ENCODE measurements at places on chromosomes 11 and 22. TPM values are rescaled to one million over a fixed set of nuclear protein-coding genes. Genes with fewer than 3 reads are reported as not detected.

GGTLC2 gene
- total RNA-seq: not detected

DNA sequence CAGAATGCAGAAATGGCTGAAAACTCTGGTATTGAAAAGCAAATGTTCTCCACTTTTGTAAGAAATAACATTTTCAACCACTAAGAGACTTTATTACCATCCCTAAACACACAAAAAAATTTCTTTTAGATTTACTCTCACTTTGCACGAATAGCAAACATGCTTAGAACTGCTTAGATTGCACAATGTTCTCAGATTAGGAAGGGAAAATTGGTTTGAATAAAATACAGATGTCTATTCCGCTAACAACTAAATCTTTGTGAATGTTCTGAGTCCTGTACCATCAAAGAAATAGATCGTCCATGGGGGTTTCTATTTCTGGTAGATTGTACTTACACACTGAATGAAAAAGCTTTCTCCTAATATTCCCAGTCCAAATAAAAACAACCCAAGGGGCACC is 40.1 kb downstream of the BDNF start:
- DNase-seq: no peak
- H3K4me3 ChIP-seq: no peak overlapping the region
- H3K27me3 ChIP-seq: no peaks in the 10 kb centered on the region
- no peak overlapping the region for H3K27ac ChIP-seq

DNA sequence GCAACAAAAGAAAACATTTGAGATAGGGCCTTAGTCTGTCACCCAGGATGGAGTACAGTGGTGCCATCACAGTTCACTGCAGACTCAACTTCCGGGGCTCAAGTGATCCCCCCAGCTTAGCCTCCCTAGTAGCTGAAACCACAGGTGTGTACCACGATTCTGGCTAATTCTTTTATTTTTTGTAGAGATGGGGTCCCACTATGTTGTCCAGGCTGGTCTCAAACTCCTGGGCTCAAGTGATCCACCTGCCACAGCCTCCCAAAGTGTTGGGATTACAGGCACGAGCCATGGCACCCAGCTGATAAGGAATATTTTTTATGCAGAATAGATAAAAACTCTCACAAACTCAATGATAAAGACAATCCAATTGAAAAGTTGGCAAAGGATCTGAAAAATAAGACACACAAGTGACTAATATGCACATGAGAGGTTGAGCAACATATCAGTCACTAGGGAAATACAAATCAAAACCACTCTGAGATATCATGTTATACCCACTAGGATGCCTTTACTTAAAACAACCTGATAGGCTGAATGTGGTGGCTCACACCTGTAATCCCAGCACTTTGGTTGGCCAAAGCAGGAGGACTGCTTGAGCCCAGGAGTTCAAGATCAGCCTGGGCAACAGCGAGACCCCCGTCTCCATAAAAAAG is 33.9 kb upstream of the CLTCL1 start:
- no peak overlapping the region for H3K27ac ChIP-seq
- H3K4me3 ChIP-seq: no peak overlapping the region
- DNase-seq: no peak

OR52N2 gene
- not detected for total RNA-seq

DNA sequence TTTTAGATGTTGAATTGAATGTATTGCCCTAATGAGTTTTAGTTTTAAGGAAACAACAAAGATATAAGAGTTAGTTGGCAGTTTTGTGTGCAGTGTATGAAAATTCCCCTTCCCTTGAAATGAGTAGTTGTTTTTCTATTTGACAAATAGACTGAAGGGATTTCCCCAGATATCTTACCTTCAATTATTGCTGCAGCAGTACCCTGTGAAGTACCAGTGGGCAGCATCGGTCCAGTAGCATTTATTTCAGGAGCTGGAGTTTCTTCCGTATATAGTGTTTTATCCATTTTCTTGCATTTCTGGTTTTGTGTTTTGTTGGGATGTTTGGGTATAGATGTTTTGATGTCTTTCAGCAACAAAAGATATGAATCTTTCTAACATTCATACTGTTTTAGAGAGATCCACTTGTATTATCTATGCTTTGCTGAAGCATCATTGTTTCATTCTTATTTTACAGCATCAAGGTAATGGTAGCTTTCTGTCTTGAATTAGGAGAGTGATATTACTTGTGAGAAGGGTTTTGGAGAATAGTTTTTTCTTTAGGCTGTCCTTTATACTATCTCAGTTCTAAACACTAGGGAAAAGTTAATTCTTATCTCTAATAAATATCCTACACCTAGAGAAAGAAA is 7.4 kb downstream of the KMT2A start:
- no peaks in the 10 kb centered on the region for H3K36me3 ChIP-seq
- no peak overlapping the region for H3K27ac ChIP-seq
- H3K27me3 ChIP-seq: no peaks in the 10 kb centered on the region
- no peak for DNase-seq
- peaks cover 15% of the 10 kb centered on the region for H3K4me1 ChIP-seq
- H3K4me3 ChIP-seq: no peak overlapping the region

- H3K27ac ChIP-seq: no peak overlapping the region
- H3K4me3 ChIP-seq: no peak overlapping the region
- no peak for DNase-seq
- H3K4me1 ChIP-seq: peaks cover 17% of the 10 kb centered on the region
- no peaks in the 10 kb centered on the region for H3K27me3 ChIP-seq
- peaks cover 28% of the 10 kb centered on the region for H3K36me3 ChIP-seq
Measured at GRCh38 chr11:1758611-1759150, 5.0 kb downstream of the CTSD start.
